ENCODE measurements at places on chromosomes 11 and 22. TPM values are rescaled to one million over a fixed set of nuclear protein-coding genes. Genes with fewer than 3 reads are reported as not detected.

- H3K4me3 ChIP-seq: no peak overlapping the region
- H3K27ac ChIP-seq: no peak overlapping the region
- H3K36me3 ChIP-seq: no peaks in the 10 kb centered on the region
- no peaks in the 10 kb centered on the region for H3K27me3 ChIP-seq
- no peak for DNase-seq
- H3K4me1 ChIP-seq: no peaks in the 10 kb centered on the region
Observed at GRCh38 chr11:100133114-100133513, 554.0 kb upstream of the ARHGAP42 start.

The CHORDC1 gene
- total RNA-seq: 77.9 TPM

GRCh38 chr11:14519597-14519916, 629 bp downstream of the PSMA1 start:
- no peak for DNase-seq
- no peaks in the 10 kb centered on the region for H3K27me3 ChIP-seq
- peaks cover 32% of the 10 kb centered on the region for H3K4me1 ChIP-seq

GRCh38 chr11:78605296-78605695, 30.6 kb upstream of the NARS2 start:
- no peak for DNase-seq
- no peaks in the 10 kb centered on the region for H3K4me1 ChIP-seq
- H3K36me3 ChIP-seq: no peaks in the 10 kb centered on the region
- no peak overlapping the region for H3K4me3 ChIP-seq
- no peak overlapping the region for H3K27ac ChIP-seq
- H3K27me3 ChIP-seq: peaks cover 10% of the 10 kb centered on the region

The PRDM10 gene
- total RNA-seq: 13.6 TPM

GRCh38 chr22:16789860-16790493, 35.2 kb downstream of the XKR3 start:
- H3K36me3 ChIP-seq: no peaks in the 10 kb centered on the region
- no peaks in the 10 kb centered on the region for H3K4me1 ChIP-seq
- DNase-seq: no peak
- no peak overlapping the region for H3K4me3 ChIP-seq

Data from naive thymus-derived CD8-positive, alpha-beta T cell (primary cell).